ENCODE measurements at places on chromosomes 3 and 15.
A peak's percentile ranks its signal among the peaks of the same experiment; 100 is the strongest.

- DNase-seq: no peak
These were observed 137.6 kb downstream of the FBLN2 start for GRCh38 chr3:13686367-13687160.

DNA sequence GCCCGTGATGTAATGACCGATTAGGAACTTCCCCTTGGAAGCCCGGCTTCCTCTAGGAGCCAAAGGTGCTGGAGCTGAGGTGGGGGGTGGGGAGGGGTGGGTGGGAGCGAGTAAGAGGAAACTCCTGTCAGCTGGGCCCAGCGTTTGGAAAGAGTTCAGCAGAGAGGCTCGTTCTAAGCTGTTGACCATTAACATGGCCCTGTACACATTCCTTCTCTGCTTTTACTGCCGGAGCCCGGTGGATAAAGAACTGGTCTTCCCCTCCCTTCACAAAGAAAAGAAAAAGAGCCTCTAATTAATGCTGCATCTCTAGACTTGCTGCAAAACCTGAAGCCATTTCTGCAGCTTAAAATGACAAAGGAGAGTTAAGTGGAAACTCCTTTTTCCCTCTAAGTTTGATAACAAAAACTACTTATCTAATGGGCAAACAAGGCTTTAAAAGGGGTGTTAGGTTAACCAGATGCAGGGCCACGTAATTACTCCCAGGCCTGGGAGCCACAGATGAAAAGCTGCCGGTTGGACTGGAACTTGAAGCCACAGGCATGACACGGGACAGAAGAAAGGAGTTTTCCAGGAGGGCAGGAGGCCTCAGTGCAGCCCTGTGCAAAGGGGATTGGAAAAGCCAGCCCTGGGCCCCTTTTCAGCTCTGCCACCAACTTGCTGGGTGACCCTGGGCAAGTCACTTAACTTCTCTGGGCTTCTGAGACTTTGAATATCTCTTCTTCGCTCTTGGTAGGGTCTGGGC lies 71.3 kb downstream of the SMAD6 start:
- DNase-seq: no peak

DNA sequence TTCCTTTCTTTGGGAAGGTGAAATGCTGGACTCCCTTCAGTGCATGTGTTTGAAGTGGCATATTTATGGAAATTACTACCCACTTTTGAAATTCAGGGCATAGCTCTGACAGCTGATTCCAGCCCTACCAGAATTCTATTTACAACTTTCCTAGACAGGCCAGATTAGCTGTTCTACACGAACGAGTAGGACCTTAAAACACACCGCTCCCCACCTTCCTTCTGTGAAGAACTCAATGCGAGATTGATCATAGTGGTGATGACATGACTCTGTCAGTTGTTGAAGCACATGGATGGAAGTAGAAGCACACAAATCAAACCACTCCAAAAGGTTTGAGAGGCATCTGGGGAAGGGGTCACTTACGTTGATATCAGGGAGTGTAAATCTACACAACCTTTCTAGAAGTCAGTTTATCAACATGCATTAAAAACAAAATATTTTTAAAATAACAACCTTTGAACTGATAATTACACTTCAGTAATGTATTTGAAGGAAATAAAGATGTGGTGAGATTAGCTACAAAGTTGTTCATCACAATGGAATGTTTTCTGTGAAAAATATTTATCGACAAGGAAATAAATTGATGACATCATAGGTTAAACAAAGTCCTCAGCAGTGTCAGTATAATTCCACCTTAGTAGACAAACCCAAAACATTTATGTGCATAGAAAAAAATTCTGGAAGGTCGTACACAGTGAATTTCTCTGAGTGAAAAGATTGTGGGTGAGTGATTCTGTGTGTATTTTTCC lies 29.8 kb downstream of the RARB start:
- DNase-seq: no peak

DNA sequence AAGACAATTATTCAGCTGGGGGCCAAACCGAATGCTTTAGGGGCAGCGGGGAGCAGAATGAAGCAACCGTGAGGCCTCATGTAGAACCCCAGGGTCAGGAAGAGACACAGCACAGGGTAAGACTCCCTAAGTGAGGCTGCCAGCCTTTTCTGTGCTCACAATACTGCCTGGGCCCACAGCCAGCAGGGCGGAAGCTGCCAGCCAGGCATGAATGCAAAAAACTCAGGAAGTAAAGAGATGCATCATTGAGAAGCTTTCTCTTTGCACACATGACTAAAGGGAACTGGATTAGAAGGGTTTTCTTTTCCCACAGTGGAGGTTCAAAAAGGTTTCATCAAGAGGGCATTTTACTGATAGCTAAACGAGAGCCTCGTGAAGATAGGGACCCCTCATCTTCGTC lies 33.3 kb downstream of the CA12 start:
- peak; percentile 19 for DNase-seq

DNA sequence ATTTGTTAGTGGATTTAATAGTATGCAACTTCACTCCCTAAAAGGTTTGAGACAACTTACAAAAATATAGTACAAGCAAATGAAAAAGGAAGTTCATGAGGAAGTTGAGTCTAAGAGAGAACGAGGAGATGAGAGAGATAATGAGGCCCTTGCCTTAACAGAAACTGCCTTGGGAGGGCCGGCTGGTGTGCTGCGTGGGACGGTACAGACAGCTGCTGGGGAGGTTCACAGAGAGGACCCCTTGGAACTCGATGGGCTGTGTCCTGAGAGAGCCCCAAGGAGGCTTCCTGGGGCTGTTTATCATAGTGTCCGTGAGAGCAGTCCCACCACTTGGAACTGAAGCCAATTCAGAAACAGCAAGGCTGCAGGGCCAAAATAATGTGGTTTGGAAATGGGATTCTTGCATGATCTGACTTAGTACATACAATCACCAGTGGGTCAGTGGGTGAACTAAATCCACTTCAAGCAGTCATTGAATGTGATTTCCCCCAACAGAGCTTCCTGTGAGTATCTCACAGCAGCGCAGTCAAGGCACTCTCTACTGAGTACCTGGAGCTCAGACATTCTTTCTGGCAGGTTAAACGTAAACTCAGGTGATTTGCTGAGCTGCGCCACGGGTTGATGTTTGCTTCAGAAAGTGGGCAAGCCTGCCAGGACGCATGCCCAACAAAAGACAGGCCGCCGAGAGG lies 90.8 kb downstream of the CRTC3 start:
- peak; percentile 58 for DNase-seq

DNA sequence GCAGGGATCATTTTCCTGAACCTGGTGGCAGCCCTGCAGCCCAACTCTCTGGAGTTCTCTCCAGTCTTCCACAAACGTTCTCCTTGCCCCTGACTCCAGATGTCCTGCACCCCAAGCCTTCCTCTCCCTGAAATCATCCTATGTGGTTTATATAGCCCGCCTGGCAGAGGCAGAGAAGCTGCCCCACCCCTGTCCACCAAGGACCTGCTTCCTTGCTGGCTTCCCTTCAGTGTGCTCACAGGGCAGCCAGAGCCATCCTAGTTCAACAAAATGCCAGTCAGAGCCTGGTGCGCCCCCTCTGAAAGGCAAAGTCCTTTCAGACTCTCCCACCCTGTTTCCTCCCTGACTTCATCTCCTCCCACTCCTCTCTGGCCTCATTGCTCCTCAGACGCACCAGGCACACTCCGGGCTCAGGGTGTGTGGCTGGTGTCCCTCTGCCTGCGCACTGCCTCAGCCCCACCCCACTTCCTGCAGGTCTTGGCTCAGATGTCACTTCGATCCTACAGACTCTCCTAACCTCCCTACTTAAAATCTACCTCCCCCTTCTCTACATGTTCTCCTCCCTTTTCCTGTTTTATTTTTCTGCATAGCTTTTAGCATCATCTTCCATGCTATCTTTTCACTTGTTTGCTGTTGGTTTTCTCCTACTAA lies 5.9 kb downstream of the KBTBD13 start:
- no peak for DNase-seq

- peak; percentile 83 for DNase-seq
These were observed 24.4 kb upstream of the TXNRD3 start for GRCh38 chr3:126679318-126679751.

- DNase-seq: no peak
These were observed 135.3 kb downstream of the PCCB start for GRCh38 chr3:136385457-136385856.

DNA sequence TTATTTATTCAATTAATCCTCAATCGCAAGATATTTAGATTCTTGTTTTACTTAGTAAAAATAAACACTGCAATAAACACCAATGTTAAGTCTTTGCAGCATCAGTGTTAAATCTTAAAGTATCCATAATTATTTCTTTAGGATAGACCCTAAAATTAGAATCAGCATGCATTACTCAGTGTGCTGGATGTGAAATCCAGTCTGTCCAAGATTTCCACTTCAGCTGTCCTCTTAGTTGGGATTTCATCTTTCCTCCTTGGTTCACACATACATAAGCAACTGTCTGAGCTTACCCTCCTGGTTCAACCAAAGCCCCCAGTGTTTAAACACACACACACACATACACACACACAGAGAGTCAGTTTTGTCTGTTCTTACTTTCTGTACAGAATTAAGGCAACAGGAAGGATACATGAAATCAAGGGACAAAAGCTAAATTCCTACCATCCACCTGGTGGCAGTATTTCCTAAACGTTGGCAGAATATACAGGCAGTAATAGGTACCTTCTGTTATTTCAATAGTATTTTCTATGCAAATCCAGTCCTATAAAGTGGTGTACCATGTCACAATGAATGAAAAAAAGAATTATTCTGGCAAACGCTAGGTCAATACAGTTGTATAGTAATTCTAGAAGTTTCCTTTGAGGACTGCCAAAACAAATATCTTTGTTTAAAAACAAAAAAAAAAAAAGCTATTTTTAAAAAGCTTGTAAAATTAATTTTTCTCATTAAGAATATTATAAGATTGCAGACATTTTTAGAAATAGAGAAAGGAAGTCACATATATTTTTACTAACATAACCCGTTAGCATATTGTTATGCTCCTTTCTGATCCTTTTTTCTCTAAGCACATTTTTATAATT lies 27.3 kb upstream of the DMXL2 start:
- DNase-seq: peak; percentile 80

DNA sequence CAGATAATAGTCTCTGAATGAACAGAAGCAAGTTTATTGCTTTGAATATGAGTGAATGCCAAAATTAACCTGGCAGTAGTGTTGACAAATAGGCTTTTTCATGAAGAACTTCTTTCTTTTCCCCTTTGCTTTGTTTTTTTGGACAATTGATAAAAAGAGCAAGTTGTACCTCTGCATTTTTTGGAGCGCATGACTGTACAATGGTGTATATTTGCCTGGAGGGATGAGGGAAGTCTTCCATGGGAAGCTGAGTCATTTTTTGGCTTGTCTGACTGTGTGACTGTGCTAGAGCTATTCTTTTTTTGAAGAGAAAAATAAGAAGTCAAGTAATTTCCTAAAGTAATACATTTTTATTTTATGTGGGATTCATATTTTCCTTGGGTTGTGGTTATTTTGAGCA lies 186.9 kb downstream of the KLHL25 start:
- DNase-seq: no peak

DNA sequence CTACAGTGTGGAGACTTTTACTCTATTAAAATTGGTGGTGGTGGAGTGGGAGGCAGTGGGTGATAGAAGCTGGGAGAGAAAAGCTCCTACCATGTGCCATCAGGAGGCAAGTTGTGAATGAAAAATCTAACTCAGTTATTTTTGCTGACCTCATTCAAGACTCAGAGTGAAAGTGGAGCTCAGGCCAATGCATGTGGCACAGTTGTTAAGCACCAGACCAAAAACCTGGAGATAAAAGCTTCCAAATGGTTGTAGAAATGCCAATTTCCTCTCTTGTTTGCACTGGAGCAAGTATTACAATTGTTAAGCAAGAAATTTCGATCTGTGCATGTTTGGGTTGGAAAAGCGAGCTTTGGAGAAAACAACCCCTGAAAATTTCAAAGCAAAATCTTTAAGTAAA lies 81.5 kb upstream of the PRICKLE2 start:
- DNase-seq: no peak

- no peak for DNase-seq
These were observed 60.1 kb downstream of the VGLL4 start for GRCh38 chr3:11583638-11584046.

DNA sequence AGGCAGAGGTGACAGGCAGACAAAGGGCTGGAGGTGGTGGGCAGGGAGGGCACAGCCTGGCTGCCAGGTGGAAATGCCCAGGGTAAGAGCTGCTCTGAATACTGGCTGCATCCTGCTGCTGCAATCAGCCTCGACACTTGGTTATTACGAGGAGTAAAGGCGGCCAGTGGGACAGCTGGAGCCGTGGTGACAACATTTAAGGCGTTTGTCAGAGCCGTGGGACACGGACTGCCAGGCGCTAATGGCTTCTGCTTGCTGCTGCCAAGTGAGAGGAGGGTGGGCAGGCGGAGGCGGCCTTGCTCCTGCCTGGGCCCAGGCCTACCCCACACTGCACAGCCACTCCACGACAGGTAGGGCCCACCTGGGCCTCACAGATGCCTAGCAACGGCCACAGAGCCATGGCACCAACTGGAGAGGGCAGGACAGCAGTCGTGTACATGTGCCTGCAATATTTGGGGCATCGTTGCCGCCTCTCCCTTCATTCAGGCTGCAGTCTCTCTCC lies 49.2 kb upstream of the TMEM115 start:
- no peak for DNase-seq

- DNase-seq: no peak
These were observed 12.4 kb downstream of the POPDC2 start for GRCh38 chr3:119647843-119648575.

DNA sequence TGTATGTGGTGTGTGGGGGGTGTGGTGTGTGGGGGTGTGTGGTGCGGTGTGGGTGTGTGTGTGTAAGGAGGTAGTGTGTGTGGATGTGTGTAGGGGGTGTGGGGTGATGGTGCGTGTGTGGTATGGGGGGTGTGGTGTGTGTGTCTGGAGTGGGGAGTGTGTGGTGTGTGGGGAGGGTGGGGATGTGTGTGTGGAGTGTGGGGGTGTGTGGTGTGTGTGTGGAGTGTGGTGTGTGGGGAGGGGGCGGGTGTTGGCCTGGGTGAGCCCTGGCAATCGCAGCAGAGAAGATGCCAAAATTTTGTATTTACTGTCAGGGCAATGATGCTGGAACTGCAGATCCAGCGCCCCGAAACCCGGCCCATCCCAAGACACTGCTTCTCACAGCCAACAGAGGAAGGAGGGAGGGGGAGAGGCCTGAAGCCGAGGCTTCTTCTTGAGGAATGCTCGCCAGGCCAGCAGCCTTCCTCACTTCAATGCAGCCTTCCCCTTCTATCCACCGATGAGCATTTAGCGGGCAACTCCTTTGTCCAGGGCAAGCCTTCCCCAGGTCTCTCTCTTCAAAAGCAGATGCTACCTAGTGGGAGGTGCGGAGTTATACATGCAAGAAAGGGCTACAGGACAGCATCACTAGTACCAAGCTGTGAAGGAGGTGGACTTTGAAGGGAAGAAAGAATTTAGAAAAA lies 11.9 kb upstream of the SRP14 start:
- no peak for DNase-seq
